ENCODE measurements at places on chromosomes 1 and 21.

GRCh38 chr1:116706123-116706522 lies 38.6 kb upstream of the IGSF3 start:
- DNase-seq, result no peak

GRCh38 chr1:159866066-159866465 lies 3.6 kb upstream of the VSIG8 start:
- no peak for DNase-seq

DNA sequence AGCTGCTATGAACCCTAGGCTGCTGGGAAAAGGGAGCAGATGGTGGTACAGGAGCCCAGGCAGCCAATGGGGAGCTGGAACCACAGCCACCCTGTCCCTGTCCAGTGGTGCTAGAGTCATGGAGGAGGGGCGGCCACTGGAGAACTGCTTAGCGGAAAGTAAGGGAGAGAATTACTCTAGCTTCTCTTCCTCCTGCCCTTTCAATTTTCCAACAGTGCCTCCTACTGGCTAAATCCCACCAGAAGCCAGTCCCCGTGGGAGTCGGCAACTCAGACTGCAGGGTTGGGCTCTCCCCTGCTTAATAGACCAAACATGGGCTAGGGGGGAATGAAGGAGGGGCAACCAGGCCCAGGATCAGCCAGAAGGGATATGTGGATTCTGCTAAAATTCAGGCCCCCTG lies 154.5 kb downstream of the ACTL8 start:
- no peak for DNase-seq

- DNase-seq, result no peak
Measured at GRCh38 chr1:229971141-229971540, 95.9 kb upstream of the GALNT2 start.

- peak; percentile 71 for DNase-seq
Measured at GRCh38 chr1:46549697-46550681, 1.5 kb downstream of the KNCN start.

DNA sequence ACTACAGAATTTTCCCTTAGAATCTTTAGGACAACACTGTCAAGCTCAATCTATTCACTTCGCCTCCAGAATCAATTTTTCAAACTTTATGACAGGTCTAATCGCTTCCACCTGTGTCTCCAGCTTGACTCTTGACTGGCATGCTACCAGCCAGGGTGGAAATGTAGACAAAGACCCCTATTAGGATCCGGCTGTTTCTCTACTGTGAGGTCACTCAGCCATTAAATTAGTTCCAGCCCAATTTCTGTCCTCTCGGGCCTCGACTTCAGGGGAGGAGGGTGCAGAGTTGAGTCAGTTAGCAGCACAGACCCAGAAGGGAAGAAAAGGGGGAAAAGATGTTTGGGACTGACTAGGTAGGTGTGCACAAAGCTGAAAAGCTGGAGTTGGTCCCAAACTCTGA lies 78.5 kb downstream of the HLCS start:
- no peak for DNase-seq

DNA sequence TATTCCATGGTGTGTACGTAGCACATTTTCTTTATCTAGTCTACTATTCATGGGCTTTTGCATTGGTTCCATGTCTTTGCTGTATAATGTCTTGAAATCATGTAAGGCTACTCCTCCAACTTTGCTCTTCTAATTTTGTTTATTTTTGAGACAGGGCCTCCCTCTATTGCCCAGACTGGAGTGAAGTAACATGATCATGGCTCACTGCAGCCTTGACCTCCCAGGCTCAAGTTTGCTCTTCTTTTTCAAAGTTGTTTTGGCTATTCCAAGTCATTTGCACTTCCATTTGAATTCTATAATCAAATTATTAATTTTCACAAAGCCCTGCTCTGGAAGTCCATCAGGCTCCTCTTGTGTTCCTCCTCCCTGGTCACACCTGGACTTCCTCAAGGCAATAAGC lies 90.2 kb upstream of the SGIP1 start:
- no peak for DNase-seq

GRCh38 chr1:187763465-187763864 lies 934.7 kb downstream of the PLA2G4A start:
- no peak for DNase-seq

DNA sequence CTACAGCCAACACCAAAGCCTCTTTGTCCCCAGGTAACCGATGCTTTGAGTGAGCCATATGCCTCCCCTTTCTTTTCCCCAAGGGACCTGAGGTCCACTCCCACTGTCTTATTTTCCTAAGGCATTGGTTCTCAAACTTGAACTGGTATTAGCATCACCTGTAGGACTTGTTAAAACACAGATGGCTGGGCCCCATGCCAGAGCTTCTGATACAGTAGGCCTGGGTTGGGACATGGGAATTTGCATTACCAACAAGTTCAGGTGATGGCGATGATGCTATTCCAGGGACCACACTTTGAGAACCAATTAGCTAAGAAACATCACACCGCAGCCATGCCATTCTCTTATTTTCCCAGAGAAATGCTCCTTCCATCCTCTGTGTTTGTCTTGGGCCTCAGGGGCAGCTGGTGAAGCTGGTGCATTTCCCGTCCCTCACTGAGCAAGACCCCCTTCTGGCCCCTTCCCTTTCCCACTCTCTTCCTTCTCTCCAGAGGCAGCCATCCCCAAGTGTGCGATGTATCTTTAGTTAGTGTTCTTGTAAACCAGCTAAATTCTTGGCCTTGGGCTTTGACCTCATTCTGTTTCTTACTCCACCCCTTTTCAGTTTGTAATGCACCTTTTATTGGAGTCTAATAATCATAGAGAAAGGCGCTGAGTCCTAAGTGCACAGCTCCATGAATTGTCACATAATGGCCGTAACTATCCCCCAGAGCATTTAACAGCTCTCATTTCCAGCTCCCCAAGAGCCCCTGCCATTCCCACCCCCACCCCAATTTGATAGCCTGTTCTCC lies 14.2 kb upstream of the TTC22 start:
- DNase-seq, result no peak

GRCh38 chr1:23772049-23772853 lies 6.0 kb upstream of the PITHD1 start:
- DNase-seq, result peak; percentile 20

- no peak for DNase-seq
Measured at GRCh38 chr1:37533317-37534093, 18.9 kb upstream of the MEAF6 start.

DNA sequence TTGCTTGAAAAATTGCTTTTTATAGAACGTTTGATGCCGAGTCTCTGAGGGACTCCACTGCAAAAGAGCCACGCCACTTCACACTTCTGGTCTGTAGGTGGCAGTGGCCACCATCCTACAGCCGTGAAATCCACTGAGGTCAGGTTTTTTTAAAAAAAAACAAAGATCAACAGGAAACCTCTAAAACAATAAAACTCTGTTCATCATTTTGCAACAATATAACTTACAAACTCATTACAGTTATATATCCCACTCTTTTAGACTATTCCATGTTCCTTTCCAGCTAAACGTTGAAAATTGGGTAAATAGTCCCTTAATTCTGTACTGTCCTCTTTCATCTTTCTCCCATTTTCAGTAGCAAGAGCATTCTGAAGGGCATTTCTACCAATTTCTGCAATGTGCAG lies 64.6 kb upstream of the FMN2 start:
- peak; percentile 57 for DNase-seq

DNA sequence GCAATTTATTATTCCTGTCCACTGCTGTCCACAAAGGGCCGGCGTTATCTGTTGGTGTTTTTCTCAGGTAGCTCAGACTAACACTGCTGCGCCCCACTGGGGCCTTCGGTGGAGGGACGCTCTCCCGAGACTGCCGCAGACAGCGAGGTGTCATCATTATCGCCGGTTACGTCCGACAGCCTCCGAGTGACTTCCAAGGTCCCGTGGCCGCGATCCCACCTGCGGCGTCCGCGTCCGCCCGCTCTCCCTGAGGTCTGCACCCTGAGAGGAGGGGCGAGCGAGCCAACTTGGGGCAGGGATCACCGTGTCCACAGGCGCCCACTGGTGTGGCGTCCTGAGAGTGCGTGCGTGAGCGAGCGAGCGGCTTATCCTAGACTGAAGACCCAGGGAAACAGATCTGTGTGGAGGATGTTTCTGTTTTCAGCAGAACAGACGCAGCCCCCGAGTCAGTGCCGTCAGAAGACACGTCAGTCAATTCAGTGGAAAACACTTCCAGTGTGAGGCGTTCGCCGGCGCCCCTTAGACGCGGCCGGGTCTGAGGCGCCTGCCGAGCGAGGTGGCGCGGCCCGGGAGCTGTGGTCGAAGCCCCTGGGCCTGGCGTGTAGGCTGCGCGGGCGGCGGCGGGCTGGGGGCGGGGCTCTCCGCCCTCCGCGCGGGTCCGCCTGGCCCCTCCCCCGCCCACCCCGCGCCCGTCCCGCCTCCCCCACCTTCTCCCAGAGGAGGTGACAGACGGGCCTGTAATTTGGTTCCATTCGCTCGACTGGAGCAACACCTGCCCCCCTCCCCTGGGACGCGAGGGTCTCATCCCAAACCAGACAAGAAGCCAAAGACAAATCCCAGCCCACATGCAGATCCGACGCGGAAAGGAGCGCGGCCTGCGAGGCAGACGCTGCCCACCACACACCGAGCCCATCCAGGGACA lies 12.6 kb downstream of the NHLH2 start:
- no peak for DNase-seq

DNA sequence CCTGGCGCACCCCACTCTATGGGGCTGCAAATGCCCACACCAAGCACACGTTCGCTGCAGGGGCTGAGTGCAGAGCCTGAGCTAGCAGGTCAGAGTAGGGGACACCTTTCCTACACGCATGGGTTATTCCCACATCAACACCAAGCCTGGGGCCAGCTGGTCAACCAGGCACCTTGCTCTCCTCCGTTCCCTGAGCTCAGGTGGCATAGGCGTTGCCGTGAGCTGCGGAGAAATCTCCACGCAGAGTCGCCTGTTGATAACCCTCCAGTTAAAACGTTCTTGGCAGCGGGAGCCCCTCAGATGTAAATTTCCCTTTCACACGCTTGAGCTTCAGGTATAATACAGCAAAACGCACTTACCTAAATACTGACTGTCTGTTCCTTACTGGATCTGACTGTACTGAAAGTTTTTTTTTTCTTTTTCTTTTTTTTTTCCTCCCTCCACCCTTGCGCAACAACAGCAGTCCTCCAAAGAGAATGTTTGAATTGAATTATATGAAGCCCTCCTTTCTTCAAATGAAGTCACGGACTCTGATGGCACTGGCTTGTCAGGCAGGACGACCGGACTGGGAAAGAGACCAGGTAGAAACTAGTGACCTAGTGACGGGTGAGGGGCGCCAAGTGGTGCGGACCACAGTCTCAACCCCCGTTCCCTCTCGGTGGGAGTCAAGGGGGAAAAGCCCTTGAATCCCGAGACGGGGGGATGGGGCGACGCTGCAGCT lies 2.1 kb downstream of the BRINP3 start:
- DNase-seq, result no peak

DNA sequence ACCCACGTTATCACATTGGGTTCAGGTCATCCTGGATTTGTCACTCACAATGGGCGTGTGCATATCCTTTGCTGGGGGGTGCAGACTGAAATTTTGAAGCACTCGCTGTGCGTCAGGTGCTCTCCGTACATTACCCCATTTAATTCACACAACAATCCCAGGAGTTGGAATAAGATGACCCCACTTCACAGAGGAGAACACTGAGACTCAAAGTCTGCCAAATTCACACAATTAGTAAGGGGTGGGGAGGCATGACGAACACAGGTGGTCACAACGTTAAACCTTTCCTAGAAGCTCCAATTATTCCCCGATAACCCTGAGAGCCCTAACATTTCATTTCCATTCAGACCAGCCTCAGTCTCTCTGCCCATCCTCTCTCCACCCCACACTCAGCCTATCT lies 3.8 kb upstream of the S100A2 start:
- no peak for DNase-seq

GRCh38 chr1:3121401-3122210 lies 52.6 kb downstream of the PRDM16 start:
- DNase-seq, result no peak

GRCh38 chr1:162293073-162293692 lies 83.5 kb downstream of the SPATA46 start:
- no peak for DNase-seq

GRCh38 chr1:178495158-178495557 lies 1.6 kb downstream of the CLEC20A start:
- no peak for DNase-seq

GRCh38 chr1:202967684-202968281 lies 726 bp upstream of the CYB5R1 start:
- DNase-seq, result no peak

DNA sequence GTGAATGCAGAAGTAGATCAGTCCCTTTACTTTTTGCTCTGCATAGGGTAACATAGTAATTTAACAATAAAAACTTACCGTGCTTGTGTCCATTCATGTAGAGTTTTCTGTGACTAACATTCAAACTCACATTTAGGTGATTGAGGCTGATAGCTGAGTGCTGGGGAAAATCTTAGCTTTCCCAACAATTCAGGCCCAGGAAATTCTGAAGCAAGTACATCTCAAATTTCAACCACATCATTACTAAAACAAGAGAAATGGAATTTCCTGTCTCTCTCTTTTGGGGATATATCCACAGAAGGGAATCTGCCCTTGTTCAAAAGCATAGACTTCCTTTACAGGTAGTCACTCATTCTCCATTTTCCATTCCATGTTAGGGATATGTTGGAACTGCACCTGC lies 33.1 kb upstream of the C1orf146 start:
- DNase-seq, result no peak

DNA sequence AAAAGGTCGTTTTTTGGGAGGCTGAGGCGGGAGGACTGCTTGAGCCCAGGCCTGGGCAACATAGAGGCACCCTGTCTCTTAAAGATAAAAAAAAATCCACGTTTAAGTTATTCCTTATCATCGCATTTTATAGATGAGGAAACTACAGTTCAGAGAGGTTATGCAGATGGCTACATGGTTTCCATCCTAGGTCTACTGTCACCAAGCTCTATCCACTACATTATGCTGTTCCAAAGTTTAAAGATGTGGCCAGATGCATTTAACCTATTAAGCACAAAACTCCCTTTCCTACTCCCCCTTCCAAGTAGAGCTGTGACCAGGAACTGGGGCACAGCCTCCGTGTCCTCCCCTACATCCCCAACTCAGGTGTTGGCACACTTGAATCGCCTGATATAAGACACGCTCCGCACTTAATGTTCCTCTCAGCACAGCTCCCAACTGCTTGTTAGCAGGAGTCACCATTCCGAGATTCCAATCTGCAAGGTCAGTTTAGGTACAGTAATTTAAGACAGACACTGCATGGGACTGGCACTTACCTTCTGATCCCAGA lies 1.3 kb downstream of the TAF5L start:
- no peak for DNase-seq

DNA sequence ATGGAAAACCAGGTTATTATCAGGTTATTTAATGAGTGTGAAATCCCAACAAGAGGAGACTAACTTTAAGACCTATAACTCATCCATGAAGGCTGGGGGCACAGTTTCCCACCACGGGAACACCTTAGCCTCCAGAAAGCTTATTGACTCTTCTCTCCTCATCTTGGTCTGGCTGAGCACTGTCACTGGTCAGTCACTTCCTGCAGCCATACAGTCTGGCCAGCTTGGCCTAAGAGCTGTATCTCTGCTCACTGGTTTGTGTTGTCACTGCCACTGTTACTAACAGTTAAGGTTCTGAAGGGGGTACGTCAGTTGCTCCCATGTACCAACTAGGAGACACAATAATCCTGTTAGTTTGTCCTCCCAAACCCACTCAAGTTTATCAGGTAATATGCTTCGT lies 16.7 kb upstream of the DDAH1 start:
- no peak for DNase-seq

GRCh38 chr1:25197982-25198662 lies 34.2 kb downstream of the SYF2 start:
- no peak for DNase-seq

All from NCI-H774 (cell line).